Naive thymus-derived CD8-positive, alpha-beta T cell (primary cell): ENCODE measurements at places on chromosomes 6 and 20.

GRCh38 chr20:63064745-63065711, 58.3 kb upstream of the BHLHE23 start:
- no peak for DNase-seq

DNA sequence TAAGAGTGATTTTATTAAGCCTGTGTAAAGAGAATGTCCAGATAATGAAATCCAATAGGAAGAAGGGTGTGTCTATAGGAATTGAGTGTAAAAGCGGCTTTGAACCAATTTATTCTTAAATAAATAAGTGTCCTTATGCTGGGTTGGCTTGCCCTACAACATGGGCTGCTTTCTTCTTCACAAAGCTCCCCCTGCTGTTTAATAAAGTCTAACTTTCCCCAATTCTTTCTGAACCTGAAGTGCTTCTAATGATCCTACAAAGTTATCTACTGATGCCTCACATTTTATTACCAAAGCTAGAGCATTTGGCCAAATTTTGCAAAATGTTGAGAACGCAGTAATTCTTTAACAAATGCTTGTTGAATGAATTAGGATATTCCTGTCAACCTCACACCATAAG, 36.3 kb upstream of the SIRT5 start:
- DNase-seq, result peak; percentile 16

GRCh38 chr6:169189182-169189581, 64.5 kb downstream of the THBS2 start:
- no peak for DNase-seq

DNA sequence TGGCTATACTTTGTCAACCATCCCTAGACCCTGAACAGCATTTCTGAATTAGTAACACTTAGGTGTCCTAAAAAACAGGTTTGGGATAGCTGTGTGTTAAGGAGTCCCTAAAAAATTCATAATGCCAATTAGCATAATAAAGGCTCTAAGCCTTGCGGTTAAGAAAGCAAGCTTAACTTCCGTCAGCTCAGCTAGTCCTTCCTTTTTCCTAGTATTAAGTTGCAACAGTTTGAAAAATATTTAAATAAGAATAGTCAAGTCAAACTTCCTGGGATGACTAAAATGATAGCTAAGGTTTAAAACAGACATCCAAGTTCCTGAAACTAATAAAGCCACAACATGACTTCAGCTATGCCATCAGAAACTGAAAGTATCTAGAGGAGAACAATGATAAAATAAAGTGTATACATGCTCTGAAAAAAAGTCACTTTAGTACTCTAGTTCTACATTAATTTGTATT, 3.5 kb downstream of the AKIRIN2 start:
- DNase-seq, result no peak

DNA sequence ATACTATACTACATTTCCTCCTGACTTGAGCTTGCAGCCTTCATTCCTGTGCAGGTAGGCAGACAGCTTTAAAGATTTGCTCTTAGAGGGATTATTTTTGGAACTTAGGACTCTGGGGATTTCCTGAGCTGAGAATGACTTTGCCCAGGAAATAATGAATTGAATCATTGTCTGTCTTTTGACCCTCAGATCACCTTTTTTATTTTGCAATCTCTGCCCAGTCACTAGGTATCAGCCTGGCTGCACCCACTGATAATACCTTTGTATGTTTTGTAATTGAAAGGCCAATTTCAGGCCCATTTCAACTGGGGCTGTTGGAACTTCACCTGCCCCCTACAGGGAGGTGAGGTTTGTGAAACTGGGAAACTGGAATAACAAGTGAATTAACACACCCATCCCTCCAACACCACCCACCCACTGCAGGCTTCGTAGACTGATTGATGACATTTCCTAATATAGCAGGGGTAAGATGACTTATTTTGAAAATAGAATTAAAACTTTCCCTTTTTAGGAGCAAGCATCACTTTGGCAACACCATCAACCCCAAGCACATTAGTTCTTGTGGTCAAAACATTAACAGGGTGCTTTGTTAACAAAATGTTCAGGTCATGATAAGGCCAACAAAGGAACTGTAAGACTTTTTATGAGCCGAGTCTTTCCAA, 157.1 kb upstream of the CENPW start:
- no peak for DNase-seq

DNA sequence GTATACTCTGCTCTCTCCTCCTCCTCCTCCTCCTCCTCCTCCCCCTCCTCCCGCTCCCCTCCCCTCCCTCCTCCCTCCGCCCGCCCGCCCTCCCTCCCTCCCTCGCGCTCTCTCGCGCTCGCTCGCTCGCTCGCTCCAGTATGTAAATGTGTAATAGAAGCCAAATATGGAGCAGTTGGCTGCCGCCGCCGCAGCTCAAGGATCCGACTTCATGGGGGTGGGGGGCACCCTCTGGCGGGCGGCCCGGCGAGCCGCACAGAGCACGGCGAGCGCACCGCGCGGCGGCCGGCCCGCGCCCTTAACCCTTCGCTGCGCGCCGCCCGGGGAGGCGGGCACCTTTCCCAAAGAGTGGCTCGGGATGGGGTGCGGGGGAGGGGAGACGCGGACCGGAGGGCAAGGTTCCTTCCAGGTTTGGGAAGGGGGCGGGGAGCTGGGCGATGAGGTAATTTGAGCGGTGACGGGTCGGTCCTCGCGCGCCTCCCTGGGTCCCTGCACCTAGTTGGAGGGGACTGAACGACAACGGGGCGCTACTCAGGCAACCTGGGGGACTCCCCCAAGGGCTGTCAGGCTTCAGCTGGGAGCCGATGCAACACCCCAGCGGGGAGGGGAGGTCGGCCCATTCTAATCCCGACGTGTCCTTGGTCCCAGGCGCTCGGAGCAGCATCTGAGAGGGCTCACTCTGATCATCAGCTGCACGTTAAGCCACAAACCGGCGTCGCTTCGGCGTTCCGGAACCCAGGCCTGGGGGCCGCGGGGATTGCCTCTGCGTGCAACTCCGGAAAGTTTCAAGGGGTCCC, 409 bp upstream of the ATXN1 start:
- DNase-seq, result peak; percentile 73

DNA sequence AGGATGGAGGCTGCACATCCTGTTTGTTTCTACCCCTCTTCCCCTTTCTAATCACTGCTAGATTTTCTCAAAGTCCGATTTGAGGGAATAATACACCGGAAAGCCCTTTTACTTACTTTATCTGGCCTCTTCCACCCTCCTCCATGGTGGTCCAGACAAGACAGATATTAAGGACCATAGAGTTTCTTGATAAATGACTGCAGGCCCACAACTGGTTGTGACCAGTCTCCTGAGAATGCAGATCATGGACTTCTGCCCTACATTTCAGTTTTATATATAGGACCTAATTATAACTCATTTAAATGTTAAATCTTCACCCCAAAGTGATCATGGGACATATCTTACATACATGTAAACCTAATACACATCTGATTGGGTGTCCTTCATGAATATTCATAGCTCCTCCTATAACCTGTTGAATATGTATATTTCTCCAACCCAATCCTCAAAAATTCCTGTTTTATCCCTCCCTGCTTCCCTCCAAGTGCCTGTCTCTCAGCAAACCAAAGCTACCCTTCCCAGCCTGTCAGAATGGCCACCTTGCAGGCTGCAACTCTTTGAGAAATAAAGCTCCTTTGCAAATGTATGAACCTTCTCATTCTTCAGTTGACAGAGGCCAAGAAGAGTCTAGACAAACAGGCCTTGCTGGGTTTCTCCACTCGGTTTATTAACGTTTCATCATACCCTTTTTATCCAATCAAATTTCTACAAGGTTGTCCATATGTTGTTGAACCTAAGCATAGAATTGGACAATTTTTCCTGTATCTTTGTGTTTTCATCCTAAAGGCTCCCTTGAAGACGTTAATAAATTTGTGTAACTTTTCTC, 133.1 kb downstream of the HFE start:
- DNase-seq, result no peak

DNA sequence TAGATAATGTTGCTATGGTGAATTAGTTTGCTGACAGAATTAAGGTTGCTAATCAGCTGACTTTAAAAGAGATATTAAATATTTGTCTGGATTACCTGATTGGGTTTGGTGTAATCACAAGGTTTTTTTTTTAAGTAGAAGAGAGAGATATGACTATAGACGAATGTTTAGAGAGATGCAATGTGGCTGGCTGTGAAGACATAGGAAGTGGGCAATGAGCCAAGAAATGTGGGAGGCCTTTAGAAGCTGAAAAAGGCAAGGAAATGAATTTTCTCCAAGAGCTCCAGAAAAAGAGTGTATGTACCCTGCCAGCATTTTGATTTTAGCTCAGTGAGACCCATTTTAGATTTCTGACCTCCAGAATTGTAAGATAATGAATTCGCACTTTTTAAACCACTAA, 598.3 kb downstream of the PKHD1 start:
- no peak for DNase-seq

DNA sequence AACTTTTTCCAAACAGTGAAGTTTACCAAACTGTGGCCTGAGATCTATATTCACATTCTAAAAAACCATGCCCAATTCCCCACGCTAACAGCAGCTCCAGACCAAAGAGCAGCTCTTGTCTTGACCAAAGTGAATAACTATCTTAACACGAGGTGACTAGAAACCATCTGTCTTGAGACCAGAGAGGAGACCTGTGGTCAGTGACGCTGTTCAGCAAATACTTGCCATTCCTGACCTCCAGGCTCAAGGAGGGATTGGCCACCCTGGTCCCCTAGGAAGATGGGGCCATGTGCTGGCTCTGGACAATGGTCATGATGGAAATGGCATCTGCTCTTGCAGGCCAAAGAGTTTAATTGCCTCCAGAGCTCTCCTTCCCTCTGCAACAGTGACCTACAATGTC, 104.4 kb upstream of the CD93 start:
- DNase-seq, result no peak

DNA sequence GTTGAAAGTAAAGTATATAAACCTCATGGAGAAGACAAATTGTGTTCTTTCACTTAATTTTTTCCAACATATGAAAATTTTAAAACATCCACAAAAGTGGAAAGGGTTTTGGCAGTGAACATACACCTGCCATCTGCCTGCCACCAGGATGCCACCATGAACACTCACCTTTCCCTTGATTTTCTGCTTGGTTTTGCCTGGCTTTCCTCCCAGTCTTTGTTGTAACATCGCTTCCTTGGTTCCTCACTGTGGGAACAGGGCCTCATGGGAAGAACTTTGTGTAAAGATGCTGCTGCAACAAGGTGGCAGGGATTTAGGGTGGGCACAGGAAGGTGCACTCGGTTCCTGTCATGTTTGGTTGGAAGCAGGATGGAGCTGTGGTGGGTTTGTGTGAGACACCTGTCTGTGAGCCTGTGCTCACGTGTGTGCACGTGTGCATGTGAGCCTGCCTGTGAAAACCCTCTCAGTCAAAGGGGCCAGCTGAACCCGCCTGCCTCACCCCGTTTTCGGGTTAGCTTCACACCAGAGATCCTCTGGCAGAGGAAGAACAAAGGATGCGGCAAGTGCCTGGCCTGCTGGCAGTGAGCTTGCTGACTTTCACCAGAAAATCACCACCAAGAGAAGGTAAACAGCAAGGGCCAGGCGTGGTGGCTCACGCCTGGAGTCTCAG, 11.0 kb upstream of the RBM38 start:
- DNase-seq, result no peak

DNA sequence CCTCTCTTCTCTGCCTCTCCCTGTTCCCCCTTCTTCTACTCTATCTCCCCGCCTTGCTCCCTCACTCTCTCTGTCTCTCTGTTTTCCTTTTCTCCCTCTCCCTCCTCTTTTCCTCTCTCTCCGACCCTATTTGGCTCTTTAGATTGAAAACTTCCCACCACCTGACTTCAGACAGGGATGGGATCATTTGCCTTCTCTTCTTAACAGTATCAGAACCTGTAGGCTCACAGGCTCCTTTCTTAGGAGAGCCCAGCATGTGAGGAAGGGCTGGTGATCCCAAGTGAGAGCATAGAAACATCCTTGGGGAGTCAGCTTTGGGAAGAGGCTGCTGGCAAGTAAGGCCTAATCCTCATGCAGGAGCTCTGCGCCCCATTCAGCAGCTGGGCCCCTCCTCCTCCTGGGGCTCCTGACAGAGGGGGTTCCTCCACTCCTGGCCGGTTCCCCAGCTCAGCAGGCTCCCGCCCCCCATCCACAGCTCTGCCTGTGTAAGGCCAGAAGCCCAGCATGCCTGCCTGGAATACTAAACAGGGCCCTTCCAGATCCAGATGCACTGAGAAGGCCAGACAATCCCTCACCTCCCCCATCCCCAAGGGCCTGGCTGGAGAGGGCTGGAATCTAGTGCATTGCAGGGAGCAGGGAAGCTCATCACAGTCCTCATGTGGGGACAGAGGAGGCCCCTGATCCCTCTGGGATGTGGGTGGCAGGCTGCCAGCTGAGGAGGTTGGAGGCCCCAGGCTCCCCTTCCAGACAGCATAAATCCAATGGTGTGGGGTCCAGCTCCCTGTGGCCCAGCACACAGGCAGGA, 93.4 kb downstream of the PTPRT start:
- DNase-seq, result no peak

- DNase-seq, result no peak
These were observed 20.0 kb upstream of the TMEM14A start for GRCh38 chr6:52650941-52651340.

GRCh38 chr6:90194371-90194841, 102.2 kb downstream of the BACH2 start:
- DNase-seq, result peak; percentile 33

DNA sequence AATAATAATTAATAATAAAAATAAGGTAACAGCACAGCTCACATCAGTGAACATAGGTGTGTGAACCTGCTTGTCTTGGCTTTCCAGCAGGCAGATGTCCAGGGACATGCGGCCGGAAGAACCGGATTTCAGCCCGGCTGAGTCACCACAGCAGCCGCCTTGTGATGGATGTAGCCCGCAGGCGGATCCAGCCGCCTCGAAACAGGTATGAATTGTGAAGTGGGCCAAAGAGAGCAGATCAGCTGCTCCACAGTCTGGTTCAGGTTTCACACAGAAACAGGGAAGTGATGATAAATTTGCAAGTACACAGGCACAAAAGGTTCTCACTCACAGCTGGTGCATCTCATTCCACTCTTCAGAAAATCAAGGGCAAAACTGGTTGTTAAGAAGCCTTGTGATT, 55.1 kb downstream of the ID4 start:
- DNase-seq, result no peak

DNA sequence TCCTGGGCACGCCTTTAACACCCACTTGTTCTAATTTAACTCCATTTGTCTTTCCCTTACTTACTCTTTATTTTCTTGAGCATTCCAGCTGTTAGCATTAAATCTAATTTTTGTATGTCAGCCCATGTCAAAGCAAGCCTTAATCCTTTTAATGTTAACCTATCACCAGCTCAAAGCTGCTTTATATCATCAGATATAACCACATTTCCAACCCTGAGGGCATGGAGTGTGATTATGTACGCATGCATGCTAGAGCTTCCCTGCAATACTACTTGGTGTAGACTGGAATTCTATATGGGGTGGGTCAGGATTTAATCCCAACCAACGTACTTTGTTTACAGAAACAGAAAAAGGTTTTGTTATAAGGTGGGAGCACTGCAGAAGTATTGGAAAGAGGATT, 139.4 kb upstream of the HMGN3 start:
- DNase-seq, result no peak
